Nucleus accumbens (tissue), 56 donors: ENCODE measurements at places on chromosomes 16 and 17.

- peak; percentile 79 for DNase-seq
These were observed at the start of gene ADGRG1 for GRCh38 chr16:57628008-57628781. TSS of gene ADGRG1 (plus strand) at chr16:57628630. CDS start at chr16:57650288, 21,658 bp downstream.

DNA sequence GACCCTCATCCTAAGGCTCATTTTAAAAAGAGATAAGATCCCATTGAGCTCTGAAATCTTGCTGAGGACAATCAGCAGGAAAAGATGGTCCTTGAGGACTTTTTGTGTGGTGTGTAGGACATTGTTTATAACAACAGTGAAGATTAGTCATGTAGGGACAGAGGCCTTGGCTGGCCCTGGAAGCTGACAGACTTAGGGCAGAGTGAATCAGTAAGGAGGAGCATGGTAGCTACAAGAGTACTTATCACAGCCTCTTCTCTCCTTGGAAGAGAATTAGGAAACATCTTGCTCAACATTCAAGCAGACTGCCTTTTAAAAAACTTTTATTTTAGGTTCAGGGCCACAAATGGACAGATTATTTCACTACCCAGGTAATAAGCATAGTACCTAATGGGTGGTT is 665.9 kb upstream of the SALL1 start:
- DNase-seq: no peak

- no peak for DNase-seq
These were observed 21.9 kb upstream of the SSTR2 start for GRCh38 chr17:73142872-73143381.

GRCh38 chr16:85274924-85275323 is 162.7 kb upstream of the CIBAR2 start:
- no peak for DNase-seq

DNA sequence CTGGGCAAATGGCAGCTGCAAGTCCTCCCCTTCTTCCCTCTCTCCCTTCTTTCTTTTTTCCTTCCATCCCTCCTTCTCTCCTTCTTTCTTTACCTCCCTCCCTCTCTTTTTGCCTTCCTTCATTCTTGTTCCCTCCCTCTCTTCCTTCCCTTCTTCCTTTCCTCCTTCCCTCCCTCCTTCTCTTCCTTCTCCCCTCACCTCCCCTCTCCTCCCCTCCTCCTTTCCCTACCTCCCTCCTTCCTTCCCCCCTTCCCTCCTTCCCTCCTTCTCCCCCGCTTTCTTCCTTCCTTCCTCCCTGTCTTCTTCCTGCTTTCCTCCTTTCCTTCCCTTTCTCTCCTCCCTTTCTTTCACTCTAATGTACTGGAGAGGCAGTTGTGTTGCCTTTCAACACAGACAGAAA is 110.8 kb upstream of the SALL1 start:
- no peak for DNase-seq

DNA sequence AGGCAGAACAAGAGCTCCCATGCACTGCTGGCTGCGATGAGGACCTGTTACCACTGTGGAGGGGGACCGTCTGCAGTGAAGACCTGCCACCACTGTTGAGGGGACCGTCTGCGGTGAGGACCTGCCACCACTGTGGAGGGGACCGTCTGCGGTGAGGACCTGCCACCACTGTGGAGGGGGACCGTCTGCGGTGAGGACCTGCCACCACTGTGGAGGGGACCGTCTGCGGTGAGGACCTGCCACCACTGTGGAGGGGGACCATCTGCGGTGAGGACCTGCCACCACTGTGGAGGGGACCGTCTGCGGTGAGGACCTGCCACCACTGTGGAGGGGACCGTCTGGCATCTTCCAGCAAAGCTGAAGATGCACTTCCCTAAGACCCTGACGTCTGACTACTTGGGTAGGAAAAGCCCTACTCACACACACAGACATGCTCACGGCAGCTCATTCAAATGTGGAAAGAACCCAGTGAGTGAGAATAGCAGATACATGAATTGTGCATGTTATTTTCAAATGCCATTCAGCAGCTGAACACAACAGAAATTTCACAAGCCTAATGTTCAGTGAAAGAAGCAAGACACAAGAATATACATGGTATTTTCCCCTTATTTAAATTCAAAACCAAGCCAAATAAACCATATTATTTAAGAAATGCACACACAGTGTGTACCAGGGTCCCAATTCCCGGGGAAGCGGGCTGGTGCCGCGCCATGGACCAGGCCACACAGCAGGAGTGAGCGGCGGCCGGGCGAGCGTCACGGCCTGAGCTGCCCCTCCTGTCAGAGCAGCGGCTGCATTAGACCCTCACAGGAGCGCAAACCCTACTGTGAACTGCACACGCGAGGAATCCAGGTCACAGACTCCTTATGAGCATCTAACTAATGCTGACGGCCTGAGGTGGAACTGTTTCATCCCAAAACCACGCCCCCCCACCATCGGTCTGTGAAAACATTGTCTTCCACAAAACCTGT is 64.2 kb upstream of the METRNL start:
- DNase-seq: no peak

GRCh38 chr17:9432134-9432885 is 143.3 kb downstream of the STX8 start:
- DNase-seq: no peak

- DNase-seq: peak; percentile 71
These were observed at the start of gene SOCS3 for GRCh38 chr17:78359997-78360370. TSS of gene SOCS3 (minus strand) at chr17:78360077. CDS start at chr17:78359095, 982 bp downstream.

DNA sequence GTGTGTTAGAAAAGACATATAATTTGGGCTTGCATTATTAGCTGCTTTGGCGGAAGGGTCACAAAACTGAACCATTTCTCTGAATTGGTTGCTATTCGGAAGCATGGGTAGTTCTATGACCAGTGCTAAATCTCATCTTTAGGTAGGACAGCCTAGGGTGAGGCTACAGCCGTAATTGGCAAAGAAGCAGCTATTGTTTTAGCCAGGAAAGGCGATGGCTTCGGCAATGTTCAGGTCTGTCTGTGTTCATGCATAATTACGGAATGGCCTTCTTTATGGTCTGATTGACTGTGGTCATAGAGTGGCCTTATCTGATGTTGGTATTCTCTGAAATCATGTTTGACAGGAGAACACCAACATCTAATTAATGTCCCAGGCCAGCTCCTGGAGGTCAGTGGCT is 368.4 kb upstream of the HSBP1 start:
- no peak for DNase-seq

DNA sequence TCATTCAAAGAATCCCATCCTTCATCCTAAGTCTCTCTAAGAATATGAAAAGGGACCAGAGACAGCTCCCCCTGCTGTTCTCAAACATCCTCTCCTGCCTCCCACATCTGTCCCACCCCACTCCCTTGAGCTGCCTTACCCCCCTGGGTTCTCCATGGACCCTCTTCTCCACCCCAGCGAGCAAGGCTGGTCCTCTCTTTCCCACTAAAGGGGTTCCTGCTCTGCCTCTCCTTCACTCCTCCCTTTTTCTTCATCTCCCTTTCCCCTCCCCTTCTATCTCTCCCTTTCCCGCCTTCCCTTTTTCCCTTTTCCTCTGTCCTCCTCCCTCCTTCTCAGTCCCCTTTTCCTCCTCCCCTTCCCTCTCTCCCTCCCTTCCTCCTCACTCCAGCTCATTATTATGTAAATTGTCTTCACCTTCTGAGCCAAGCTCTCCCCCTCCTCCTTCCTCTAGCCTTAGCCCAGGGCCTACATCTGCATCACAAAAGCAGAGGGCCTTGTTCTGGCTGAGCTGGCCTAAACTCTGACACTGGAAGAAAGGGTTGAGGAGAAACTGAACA is 90.0 kb downstream of the GNAO1 start:
- DNase-seq: no peak

DNA sequence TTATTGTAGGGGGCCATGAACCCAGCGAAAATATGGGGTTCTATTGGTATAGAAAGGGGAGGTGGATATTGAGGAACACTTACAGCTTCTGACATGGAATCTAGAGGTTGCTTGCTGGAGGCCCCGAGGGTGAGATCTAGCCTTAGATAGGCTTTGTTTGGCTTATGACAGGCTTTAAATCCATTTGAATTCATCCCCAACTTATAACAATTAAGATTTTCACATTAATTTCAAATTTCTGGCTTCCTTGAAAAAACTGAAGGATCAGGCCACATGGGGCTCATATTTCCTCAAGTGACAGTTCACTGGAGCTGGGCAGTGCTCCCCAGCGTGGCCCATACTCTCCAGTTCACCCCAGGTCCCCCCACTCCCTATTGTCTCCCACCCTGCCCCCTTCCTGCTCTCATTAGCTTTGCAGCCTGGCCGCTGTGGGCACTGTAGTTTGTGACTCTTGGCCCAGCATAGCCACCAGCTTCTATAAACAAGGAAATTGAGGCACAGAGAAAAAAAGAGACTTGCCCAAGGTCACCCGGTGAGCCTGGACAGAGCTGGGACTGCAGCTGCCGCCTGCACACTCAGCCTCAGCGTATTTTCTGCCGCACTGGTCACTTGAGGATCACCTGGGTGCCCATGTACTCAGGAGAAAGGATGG is 19.8 kb upstream of the ADGRG1 start:
- DNase-seq: no peak

GRCh38 chr17:55513885-55514590 is 2.8 kb upstream of the SMIM36 start:
- DNase-seq: peak; percentile 34

- DNase-seq: no peak
These were observed 52.5 kb downstream of the SMPD3 start for GRCh38 chr16:68395815-68396214.

- no peak for DNase-seq
These were observed 231.0 kb downstream of the C16orf78 start for GRCh38 chr16:49604602-49605001.

DNA sequence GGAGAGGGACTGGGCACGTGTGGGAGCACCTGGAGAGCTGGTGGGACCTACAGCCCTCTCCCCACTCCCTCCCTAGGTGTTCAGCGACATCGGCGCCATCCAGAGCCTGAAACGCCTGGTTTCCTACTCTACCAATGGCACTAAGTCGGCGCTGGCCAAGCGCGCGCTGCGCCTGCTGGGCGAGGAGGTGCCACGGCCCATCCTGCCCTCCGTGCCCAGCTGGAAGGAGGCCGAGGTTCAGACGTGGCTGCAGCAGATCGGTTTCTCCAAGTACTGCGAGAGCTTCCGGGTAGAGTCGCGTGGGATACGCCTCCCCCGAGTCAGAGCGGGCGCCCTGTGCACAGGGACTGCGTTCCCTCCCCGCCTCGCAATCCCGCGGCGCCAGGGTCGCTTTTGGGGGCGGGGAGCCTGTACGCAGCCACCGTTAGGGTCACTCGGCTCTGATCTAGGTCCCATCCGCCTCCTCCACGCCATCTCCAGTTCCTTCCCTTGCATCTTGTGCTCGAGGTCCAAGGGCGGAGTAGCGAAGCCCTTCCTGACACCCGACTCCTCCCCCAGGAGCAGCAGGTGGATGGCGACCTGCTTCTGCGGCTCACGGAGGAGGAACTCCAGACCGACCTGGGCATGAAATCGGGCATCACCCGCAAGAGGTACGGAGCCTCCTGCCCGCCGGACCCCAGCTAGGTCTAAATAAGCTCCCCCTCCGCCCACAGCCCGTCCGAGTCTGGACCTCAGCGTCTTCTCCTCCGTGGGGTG is 13.0 kb downstream of the SARM1 start:
- DNase-seq: peak; percentile 21

GRCh38 chr17:4540687-4541327 is 14.4 kb downstream of the MYBBP1A start:
- no peak for DNase-seq

DNA sequence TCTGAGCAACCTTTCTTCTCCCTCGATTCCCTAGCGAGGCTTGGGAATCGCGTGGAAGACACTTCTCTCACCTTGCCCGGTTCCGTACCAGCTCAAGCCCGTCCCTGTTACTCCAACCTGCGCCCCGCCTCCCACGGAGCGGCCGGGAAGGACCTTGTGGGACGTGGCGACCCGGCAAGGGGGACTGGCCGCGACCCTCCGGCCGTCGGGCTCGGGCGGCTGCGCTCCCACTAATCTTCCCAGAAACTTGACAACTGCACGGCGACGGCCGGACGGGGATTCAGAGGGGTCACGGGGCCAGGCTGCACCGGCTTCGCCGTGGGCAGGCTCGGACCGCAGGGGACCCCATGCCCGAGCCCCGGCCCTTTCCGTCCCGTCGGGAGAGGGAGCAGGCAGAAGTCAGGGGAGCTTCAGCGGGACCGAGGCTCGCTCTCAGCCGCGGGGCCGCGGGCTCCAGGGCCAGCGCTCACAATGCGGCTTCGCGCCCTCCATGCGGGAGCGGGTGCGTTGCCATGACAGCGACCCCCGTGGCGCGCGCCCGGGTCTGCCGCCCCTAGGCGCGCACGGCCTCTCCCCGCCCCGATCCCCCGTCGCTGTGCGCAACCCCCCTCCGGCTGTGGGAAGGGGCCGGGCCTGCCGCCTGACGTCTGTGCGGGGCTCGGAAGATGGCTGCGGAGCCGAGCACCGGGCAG is at the start of gene SGSM2:
Gene SGSM2, plus strand, starts transcription at position 650 of the 692 bp plus-strand sequence. CDS start 188 bp downstream, outside the sequence.
- DNase-seq: no peak

DNA sequence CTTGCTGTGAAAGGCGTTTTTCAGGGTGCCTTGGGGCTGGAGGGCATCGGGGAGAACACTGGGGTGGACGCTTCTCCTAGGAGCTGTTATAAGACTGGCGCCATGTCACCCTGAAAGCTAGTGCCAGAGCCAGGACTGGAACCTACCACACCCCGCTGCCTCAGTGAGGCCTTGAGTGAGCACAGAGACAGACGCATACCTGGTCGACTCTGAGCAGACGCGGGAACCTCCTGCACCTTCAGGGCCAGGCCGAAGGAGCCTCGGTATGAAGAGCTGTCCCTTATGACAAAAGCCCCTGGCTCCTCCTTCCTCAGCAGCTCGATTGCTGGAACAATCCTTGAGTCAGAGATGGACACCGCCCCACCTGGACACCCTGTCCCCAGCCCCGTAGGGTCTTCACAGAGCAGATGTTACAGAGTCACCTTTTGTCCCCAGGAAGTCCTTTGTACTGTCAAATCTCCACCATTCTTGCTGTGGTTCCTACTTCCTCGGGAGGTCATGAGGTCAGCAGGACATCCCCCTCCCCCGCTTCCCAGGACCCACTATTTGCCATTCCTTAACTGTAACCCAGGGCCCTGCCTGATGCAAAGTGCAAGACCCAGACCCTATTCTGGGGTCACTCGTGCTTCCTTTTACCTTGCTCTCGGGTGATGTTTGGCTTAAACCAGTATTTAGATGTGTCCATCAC is 17.0 kb downstream of the TNS4 start:
- DNase-seq: no peak

DNA sequence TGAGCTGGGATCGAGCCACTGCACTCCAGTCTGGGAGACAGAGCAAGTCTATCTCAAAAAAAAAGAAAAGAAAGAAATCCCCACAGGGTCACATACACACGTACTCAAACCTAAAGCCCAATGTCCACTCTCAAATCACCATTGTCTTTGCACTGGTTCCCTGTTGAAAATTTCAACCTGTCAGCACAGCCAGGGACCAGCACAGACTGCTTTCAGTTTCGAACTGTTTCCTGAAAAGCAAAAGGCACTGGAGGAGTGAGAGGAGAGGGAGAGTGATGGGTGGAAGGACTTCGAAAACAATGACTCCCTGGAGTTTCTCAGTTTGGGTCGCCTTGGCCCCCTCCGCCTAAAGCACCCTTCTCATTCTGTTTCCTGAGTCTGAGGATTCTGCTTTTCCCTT is 9.0 kb upstream of the CD300C start:
- no peak for DNase-seq

GRCh38 chr17:1787301-1787902 is 25.5 kb downstream of the SERPINF1 start:
- no peak for DNase-seq
